ENCODE measurements at places on chromosomes 12 and 14. TPM values are rescaled to one million over a fixed set of nuclear protein-coding genes. Genes with fewer than 3 reads are reported as not detected.

DNA sequence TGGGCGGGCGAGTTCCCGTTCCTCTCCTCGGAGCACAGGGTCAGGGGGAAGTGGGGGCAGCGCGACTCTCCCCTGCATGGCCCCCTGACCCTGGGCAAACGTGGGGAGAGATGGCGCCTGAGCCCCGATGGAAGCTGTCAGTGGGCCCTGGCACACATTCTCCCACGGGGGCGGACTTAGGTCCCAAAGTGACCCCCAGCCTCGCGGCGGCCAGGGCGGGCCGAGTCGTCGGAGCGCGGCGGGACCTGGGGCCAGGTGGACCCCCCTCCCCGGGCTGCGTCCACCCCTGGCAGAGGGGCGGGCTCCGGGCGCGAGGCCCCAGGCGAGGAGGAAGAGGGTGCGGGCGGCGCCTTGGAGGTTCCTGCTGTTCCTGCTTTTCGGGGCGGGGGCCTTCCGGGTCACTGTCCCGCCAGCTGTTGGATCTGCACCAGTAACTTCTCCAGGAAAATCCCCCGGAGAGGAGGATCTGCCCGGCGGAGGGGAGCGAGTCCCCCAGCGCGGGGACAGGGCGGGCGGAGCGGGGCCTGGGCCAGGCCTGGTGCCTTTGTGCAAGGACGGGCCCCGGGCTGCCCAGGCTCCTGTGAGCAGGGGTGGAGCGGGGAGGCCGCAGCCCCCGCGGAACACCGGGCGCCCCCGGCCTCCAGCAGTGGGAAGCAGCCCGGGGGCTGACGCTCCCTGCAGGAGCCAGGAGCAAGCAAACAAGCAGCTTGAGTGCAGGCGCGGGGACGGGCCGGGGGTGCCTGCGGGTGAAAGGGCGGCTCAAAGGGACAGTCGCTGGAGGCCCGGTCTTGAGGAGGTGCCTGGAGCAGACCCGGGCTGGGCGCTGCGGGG is 15.3 kb downstream of the TNFAIP2 start:
- peaks cover 11% of the 10 kb centered on the region for H3K4me1 ChIP-seq
- peak overlapping the region; percentile 36 for H3K4me3 ChIP-seq
- peak; percentile 65 for DNase-seq

GRCh38 chr12:13179211-13180074 is 17.1 kb upstream of the EMP1 start:
- H3K27ac ChIP-seq = no peak overlapping the region
- peak; percentile 75 for DNase-seq
- peak overlapping the region; percentile 21 for H3K4me3 ChIP-seq
- H3K4me1 ChIP-seq = peaks cover 12% of the 10 kb centered on the region

GPR68 gene
- 0.84 TPM for total RNA-seq

GRCh38 chr14:34250959-34251358 is 211.1 kb downstream of the SPTSSA start:
- peaks cover 7% of the 10 kb centered on the region for H3K4me1 ChIP-seq
- no peak overlapping the region for H3K27ac ChIP-seq
- H3K36me3 ChIP-seq = no peaks in the 10 kb centered on the region
- H3K27me3 ChIP-seq = no peaks in the 10 kb centered on the region

SLC7A8 gene
- 83.7 TPM for total RNA-seq

- no peak for DNase-seq
- no peak overlapping the region for H3K27ac ChIP-seq
- no peak overlapping the region for H3K4me3 ChIP-seq
- no peaks in the 10 kb centered on the region for H3K36me3 ChIP-seq
- H3K27me3 ChIP-seq = no peaks in the 10 kb centered on the region
These were observed 14.8 kb upstream of the SH2B3 start for GRCh38 chr12:111390910-111391309.

- H3K36me3 ChIP-seq = no peaks in the 10 kb centered on the region
- DNase-seq = peak; percentile 69
- H3K27me3 ChIP-seq = peaks cover 89% of the 10 kb centered on the region
- no peak overlapping the region for H3K27ac ChIP-seq
These were observed 2.4 kb upstream of the WIF1 start for GRCh38 chr12:65123435-65124063.

DNA sequence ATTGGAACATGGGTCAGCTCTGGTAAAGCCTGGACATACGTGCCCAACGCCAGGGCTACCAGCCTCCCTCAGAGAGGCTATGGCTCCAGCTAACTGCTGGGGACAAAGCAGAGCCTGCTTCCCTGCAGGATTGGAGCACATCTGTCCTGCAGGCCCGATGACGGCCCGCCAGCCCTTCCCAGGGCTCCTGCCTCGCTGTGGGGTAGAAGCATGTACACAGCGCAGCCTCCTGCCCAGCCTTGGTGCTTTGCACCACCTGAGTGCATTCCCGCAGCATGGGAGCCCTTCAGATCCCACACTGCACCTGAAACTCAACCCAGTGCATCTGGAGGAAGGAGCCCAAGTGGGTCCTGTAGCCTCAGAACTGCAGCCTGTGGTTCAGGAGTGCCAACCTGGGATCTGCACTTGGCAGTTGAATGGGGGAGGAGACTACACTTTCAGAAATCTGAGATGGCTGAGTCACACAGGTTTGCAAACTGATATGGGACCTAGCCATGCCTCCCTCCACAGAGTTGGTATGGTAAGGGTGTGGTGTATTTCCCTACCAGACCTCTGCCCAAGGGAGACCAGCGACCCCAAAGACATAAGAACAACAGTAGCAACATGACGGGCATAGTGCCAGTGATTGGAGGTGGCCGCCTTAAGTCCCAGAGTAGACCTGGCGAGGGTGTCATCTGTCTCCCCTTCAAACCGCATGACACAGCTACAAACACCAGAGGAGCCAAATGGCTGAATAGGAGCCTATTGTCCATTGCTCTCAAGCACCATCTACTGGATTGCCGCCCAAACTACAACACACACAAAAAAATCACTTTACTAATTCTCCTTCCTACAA is 273.9 kb upstream of the MIS18BP1 start:
- no peaks in the 10 kb centered on the region for H3K36me3 ChIP-seq
- H3K27me3 ChIP-seq = no peaks in the 10 kb centered on the region
- peak; percentile 81 for DNase-seq
- H3K4me1 ChIP-seq = no peaks in the 10 kb centered on the region

- no peak overlapping the region for H3K27ac ChIP-seq
- H3K36me3 ChIP-seq = no peaks in the 10 kb centered on the region
- DNase-seq = peak; percentile 79
- H3K27me3 ChIP-seq = no peaks in the 10 kb centered on the region
- peaks cover 5% of the 10 kb centered on the region for H3K4me1 ChIP-seq
These were observed 33.5 kb downstream of the C12orf50 start for GRCh38 chr12:87995581-87996178.

GRCh38 chr12:53585448-53586125 is 40.6 kb downstream of the ATF7 start:
- H3K4me3 ChIP-seq = no peak overlapping the region
- no peak overlapping the region for H3K27ac ChIP-seq
- peaks cover 9% of the 10 kb centered on the region for H3K4me1 ChIP-seq

- H3K36me3 ChIP-seq = no peaks in the 10 kb centered on the region
- no peaks in the 10 kb centered on the region for H3K27me3 ChIP-seq
- H3K4me1 ChIP-seq = peaks cover 65% of the 10 kb centered on the region
- peak overlapping the region; percentile 79 for H3K27ac ChIP-seq
These were observed 5.7 kb downstream of the LHX5 start for GRCh38 chr12:113465808-113466453.

RNFT2 gene
- total RNA-seq = 26.9 TPM

TAS2R50 gene
- total RNA-seq = 2.4 TPM

DNA sequence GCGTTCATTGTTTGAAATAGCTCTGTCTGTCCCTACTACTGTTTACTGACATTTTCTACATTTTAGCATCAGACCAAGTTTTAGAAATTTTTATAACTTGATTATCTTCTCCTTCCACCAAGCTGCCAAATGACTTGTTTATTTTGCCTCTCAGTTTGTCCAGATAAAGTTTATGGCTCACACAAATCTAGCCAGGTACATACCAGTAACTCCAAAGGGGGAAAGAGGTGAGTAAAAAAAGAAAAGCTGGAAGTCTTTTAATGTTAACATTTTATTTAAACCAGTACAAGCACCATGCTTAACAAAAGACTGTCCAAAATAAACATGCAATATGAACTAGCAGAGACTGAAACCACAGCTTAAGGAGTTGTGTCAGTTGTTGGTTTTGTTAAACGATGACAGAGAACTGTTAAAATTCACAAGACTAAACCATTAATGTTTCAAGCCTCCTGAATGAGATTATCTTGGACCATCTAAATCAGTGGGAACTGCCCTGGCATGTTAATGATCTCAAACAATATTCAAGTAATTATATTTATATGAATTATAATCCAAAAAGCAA is 14.5 kb downstream of the GMFB start:
- peaks cover 26% of the 10 kb centered on the region for H3K4me1 ChIP-seq
- no peak overlapping the region for H3K4me3 ChIP-seq
- H3K36me3 ChIP-seq = peaks cover 4% of the 10 kb centered on the region

GRCh38 chr12:128513331-128513730 is 246.4 kb downstream of the TMEM132C start:
- H3K4me1 ChIP-seq = peaks cover 15% of the 10 kb centered on the region
- DNase-seq = no peak
- no peak overlapping the region for H3K27ac ChIP-seq
- H3K4me3 ChIP-seq = no peak overlapping the region

GRCh38 chr14:49553106-49553505 is 33.1 kb downstream of the RPS29 start:
- no peak overlapping the region for H3K27ac ChIP-seq
- no peak overlapping the region for H3K4me3 ChIP-seq
- no peaks in the 10 kb centered on the region for H3K36me3 ChIP-seq
- DNase-seq = no peak
- H3K27me3 ChIP-seq = no peaks in the 10 kb centered on the region

DNA sequence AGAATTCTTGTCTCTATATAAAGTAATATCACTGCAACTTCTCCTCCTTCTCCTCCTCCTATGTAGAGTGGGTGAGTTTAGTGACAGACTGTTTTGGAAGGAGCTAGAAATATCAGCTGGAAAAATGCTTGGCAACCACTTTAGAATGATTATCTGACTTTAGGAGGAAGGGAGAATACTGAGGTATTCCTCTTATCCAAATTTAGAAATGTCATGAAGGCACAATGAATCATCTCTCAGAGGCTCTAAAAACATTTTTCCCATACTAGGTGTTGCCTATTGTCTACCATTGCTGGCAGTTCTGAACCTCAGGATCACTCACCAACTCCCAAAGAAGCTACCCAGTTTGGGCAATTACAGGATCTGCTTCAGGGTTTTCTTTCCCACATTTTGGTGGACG is 306.6 kb upstream of the ATP2B1 start:
- H3K36me3 ChIP-seq = no peaks in the 10 kb centered on the region
- H3K27me3 ChIP-seq = no peaks in the 10 kb centered on the region
- no peak overlapping the region for H3K27ac ChIP-seq

- peaks cover 7% of the 10 kb centered on the region for H3K4me1 ChIP-seq
- no peaks in the 10 kb centered on the region for H3K27me3 ChIP-seq
- peaks cover 6% of the 10 kb centered on the region for H3K36me3 ChIP-seq
These were observed 54.4 kb downstream of the NIN start for GRCh38 chr14:50776522-50776921.

DNA sequence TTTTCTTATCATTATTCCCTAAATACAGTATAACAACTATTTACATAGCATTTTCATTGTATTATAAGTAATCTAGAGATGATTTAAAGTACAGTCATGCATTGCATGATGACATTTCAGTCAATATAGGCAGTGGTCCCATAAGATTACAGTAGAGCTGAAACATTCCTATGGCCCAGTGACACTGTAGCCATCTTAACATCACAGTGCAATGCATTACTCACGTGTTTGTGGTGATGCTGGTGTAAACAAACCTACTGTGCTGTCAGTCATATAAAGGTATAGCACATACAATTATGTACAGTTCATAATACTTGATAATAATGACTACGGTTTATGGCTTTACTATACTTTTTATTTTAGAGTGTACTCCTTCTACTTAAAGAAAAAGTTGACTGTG is 13.3 kb downstream of the LLPH start:
- H3K36me3 ChIP-seq = no peaks in the 10 kb centered on the region
- peaks cover 6% of the 10 kb centered on the region for H3K4me1 ChIP-seq
- no peak overlapping the region for H3K27ac ChIP-seq
- no peaks in the 10 kb centered on the region for H3K27me3 ChIP-seq
- DNase-seq = no peak
- no peak overlapping the region for H3K4me3 ChIP-seq

- no peak overlapping the region for H3K4me3 ChIP-seq
- H3K27ac ChIP-seq = no peak overlapping the region
- no peak for DNase-seq
- H3K27me3 ChIP-seq = no peaks in the 10 kb centered on the region
- H3K4me1 ChIP-seq = no peaks in the 10 kb centered on the region
These were observed 414.0 kb upstream of the FLRT2 start for GRCh38 chr14:85115921-85116320.

- H3K36me3 ChIP-seq = no peaks in the 10 kb centered on the region
- peaks cover 21% of the 10 kb centered on the region for H3K27me3 ChIP-seq
- DNase-seq = no peak
- no peak overlapping the region for H3K4me3 ChIP-seq
- H3K27ac ChIP-seq = no peak overlapping the region
These were observed 1.4 kb upstream of the CLMN start for GRCh38 chr14:95320955-95321600.

DNA sequence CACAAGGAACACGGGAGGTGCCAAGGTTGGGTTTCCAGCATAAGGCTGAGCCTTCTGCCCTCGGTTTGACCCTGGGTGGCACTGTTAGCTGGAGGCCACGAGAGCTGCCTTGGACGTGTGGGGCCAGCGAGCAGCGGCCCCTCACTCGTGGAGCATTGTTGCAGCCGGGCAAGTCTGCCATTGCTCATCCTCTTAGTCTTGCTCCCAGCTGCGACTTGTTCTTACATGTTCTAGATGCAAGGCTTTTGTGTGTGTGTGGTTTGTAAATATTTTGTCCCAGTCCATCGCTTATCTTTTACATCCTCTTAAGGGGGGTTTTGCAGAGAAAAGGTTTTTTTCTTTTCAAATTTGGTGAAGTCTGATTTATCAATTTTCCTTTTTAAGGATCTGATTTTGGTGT is 21.1 kb upstream of the C1S start:
- H3K4me1 ChIP-seq = no peaks in the 10 kb centered on the region
- no peak overlapping the region for H3K27ac ChIP-seq
- H3K36me3 ChIP-seq = no peaks in the 10 kb centered on the region
- H3K4me3 ChIP-seq = no peak overlapping the region

DNA sequence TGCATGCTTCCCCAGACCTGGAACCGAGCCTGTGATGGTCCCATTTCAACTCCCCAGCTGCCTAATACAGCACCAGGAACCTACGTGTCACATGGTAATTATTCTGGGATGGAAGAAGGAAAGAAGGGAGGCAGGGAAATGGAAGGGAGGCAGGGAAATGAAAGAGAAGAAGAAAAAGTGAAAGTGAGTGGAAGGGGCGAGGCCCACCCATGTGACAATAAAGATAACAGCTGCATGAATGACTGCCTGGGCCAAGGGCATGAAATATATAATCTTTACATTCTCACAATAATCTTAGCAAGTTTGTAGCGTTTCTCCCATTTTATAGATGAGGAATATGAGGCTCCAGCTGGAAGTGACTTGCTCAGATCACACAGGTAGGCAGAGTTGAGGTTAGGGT is 245.0 kb upstream of the PWP1 start:
- no peak overlapping the region for H3K4me3 ChIP-seq
- H3K27ac ChIP-seq = no peak overlapping the region
- no peaks in the 10 kb centered on the region for H3K36me3 ChIP-seq
- H3K4me1 ChIP-seq = peaks cover 14% of the 10 kb centered on the region
- DNase-seq = no peak
- no peaks in the 10 kb centered on the region for H3K27me3 ChIP-seq

GRCh38 chr12:4221258-4221620 is 52.3 kb upstream of the CCND2 start:
- H3K27me3 ChIP-seq = no peaks in the 10 kb centered on the region
- H3K4me1 ChIP-seq = no peaks in the 10 kb centered on the region
- no peak for DNase-seq
- H3K27ac ChIP-seq = no peak overlapping the region
- H3K4me3 ChIP-seq = no peak overlapping the region
- no peaks in the 10 kb centered on the region for H3K36me3 ChIP-seq

Measured in neural progenitor cell (in vitro differentiated cells).